ENCODE measurements at places on chromosomes 1 and 21.
A peak's percentile ranks its signal among the peaks of the same experiment; 100 is the strongest.

- DNase-seq = no peak
Observed at GRCh38 chr1:108718927-108719655, 6.4 kb downstream of the FNDC7 start.

- DNase-seq = no peak
Observed at GRCh38 chr1:228977307-228977706, 242.0 kb downstream of the RHOU start.

DNA sequence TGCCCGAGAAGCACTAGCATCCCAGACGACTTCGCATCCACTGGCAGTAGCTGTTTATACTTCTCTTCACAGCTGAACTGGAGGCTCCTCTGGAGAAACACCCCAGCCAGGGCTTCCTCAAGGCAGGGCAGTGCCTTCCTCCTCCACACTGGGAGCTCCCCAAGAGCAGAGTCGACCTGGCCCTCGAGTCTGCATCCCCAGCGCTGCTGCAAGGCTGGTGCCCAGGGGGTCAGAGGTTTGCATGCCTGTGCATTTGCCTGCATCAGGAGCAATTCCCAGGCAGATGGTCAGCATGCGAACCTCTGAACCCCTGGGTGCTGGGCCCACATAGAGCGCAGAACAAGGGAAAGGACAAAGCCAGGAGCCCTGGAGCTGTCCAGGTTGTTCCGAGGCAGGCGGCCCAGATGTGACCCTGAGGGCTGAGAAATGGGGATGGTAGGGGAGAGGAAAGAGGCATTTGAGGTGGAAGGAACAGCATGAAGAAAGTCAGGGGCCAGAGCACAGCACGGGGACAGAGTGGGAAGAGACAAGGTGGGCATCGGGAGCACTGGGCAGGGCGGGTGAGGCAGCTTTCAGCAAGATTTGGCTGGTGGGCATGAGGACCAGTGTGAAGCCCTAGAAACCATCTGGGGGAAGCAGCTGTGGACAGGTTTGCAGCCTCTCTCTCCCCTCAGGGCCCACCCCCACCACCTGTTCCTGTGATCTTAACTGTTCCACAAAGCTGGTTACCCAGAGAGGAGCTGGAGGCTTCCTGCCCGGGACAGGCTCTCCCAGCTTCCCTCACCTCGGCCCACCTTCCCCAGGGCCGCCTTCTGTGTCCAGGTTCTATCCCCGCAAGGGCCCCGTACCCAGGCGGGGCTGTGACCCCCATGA lies 6.4 kb upstream of the S100A8 start:
- DNase-seq = no peak

GRCh38 chr1:232655028-232655745 lies 25.3 kb upstream of the SIPA1L2 start:
- peak; percentile 25 for DNase-seq

DNA sequence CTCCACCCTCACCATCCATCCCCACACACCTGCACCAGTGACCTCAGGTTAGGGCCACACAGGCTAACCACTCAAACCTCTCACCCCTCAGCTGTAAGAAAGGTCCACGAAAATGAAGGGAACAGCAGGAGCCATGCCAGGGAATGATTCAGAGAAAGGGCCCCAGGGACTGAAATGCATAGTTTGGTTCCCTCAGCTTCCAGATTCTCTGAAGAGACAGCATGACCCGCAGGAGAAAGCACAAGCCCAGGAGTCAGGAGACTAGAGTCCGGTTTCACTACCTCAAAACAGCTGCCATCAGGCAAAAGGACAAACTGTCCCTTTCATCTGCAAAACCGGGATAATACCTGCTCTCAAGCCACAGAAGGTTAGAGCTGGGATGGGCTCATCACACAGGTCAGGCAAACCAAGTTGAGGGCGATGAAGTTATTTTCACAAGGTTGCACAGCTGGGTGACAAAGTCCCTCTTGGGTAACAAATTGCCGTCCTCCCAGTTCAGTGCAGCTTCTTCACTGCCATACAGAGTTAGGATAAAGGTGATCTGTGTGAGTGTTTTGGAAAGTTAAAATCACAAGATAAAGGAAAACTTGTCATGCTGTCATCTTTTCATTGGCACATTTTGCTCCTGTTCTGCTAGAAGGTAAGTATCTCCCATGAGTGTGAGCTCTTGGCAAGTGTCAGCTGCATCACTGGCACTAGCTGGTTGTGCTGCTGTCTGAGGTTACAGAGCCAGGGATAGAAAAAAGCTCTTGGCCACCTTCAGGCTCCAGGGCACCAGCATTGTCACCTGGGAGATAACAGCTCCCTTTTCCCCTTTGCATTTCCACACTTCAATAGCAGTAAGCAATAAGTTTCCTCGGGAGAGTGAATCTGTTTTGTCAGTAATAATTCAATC lies 120.4 kb downstream of the KCNH1 start:
- peak; percentile 20 for DNase-seq

All from brain (organoid and tissue), 16 donors.